Stimulated activated naive CD4-positive, alpha-beta T cell (primary cell): ENCODE measurements at places on chromosomes 7 and 10.
A peak's percentile ranks its signal among the peaks of the same experiment; 100 is the strongest.

- DNase-seq, result no peak
Measured at GRCh38 chr10:75492173-75492925, 60.9 kb downstream of the LRMDA start.

- DNase-seq, result no peak
Measured at GRCh38 chr7:141979568-141979967, 6.0 kb upstream of the TAS2R38 start.

DNA sequence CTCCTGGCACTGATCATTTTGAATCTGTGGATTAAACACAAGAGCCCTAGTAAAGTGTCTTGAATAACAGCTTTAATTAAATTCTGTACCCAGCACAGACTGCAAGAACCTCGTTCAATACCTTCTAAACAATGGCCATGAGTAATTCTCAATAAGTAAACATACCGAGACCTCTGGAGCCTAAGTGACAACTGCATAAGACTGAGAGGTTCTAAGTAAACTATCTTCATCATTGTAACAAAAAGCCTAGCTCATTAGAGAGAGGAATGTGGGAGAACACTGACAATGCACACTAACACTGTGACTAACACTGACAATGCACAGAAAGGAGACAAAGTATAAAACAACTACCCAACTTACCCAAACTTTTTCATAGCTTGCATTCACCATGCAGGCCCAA, 117.4 kb downstream of the ELAPOR2 start:
- DNase-seq, result no peak

GRCh38 chr7:17588730-17589129, 290.3 kb downstream of the AHR start:
- DNase-seq, result no peak

DNA sequence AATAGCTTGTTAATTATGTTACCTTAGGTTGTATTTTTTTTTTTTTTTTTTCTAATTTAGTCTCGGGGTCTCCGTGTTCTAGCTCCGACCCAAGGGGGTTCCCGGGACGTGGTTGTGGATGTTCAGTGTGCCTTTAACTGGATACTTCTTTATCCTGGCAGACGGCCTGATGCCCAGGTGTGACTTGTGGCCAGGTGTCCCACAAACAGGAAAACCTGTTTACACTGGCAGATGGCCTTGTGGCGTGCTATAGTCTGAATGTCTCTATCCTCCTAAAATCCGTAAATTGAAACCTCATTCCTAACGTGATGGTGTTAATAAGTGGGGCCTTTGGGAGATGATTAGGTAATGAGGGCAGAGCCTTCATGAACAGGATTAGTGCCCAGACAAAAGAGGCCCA, 546.4 kb upstream of the C7orf33 start:
- no peak for DNase-seq

- peak; percentile 19 for DNase-seq
Measured at GRCh38 chr10:9096288-9096687, 1041.8 kb downstream of the GATA3 start.

DNA sequence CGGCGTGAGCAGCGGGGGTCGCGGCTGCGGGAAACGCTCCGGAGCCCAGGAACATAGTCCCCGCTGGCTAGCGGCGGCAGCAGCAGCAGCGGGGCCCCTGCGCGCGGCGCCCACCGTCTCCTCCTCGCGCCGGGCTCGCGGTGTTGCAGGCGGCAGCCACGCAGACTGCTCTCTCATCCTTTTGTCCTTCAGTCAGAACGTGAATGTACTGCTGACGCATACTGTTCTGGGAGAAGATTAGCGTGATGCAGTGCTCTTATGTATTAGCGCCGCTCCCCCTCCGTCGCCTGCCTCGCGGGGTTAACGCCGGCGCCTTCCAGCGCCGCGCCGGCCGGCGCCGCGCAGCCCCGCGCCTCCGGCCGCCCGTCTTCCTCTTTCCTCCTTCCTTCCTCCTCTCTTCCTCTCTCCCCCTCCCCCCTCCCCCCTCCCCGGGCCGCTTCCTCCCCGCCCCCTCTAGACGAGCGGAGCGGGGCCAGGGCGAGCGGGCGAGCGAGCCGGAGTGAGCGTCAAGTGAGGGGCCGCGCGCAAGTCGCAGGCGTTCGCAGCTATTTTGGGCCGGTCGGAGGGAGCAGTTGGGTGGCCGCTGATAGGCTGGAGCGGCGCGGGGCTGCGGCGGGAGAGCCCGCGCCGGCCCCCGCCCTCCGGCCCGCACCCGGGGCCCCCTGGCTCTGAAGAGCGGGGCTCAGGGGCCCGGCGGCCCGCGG, 816 bp upstream of the LRRC4 start:
- peak; percentile 41 for DNase-seq

GRCh38 chr10:87733081-87733480, 73.4 kb downstream of the PAPSS2 start:
- DNase-seq, result no peak

DNA sequence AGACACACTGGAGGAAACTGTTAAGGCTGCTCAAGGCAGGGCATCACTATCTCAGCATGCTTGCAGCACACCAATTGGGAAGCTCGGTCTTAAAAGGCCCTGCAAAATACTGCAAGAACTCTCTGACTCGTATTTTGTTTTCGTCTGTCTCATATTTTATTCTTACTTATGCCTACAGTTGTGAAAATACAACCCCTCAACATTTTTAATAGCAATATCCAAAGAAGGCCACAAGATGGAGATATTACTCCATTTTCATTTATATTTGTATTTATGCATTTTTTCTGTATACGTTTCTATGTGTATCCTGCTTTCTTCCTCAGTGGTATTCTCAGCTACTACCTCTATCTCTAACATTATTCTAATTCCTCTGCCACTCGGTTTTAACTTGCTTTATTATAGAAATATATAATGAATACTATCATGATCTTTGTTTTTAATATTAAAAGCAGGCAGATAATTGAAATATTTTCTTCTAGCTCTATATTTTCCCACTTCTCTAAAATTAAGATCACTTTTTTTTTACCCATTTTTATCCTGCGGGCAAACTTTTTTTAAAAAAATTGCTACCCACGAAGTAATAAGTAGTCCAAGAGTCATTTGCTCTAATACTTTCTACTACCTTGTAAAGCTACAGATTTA, 10.0 kb downstream of the DNAJC1 start:
- DNase-seq, result peak; percentile 56

DNA sequence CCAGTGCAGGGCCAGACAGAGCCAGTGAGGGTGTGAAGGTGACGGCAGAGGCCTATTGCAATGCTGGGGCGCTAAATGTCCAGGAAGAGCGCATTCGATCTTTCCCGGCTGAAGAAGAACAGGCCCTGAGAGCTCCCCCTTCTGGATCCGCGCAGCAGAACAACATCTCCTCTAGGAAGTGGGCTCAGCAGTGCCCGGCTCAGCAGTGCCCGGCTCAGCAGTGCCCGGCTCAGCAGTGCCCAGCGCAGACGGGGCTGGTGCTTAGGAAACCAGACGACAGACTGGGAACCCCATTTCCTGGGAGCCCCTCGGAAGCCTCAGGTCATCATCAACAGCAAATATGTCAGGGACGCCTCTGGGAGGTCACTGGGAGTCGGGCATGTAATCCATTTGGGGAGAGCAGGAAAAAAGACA, 4.7 kb upstream of the NOS3 start:
- DNase-seq, result peak; percentile 36

- no peak for DNase-seq
Measured at GRCh38 chr7:66737667-66738066, 2.9 kb upstream of the RABGEF1 start.

DNA sequence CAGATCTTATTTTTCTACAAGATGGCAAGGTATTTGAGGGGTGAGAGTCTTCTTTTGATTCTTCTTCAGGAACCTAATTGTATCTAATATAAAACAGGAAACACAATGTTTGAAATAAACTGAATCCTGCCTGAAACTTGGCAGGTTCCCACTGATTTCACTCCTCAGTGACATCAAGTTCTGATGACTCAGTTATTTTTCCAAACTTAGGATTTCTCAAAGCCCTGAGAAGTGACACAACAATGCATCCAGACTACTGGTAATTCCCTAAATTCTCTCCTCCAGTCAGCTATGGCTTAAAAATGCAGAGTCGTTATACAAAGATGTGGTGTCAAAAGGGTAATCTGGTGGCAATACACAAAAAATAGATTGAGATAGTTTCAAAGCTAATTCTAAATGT, 80.9 kb downstream of the ABLIM1 start:
- DNase-seq, result no peak

DNA sequence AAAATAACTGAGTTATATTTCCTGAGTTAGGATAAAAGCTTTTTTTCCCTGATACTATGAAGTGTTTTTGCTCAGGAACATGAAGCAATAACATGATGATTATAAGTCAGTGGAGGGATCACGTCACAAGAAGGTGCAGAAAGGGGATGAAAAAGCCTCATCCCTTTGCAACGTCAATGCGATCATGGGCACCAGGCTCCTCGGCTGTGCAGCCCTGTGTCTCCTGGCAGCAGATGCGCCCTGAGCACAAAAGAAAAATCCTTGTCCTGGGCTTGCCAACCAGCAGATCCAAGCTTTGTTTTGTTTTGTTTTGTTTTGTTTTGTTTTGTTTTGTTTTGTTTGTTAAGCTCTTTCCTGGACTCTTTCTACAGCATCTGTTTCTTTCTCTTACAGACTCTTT, 103.5 kb upstream of the PRSS1 start:
- no peak for DNase-seq

GRCh38 chr7:33919449-33919848, 14.1 kb downstream of the BMPER start:
- no peak for DNase-seq

DNA sequence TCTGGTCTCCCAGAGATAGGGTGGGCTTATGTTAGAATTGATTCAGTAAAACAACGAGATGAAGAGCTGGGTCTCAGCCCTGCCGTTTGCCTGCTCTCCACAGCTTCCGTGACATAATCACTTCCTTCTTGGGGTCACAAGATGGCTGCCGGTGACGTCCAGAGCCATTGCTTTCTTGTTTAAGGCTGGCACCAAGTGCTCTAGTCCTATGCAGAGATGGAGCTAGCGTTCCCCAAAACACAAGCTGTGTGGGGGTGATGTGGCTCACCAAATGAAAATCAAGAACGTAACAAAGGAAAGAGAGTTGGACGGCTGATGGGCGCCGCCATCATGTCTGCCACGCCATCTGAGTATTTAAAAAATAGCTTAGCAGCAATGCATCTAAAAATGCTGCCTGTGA, 296.1 kb downstream of the CAMK1D start:
- no peak for DNase-seq

DNA sequence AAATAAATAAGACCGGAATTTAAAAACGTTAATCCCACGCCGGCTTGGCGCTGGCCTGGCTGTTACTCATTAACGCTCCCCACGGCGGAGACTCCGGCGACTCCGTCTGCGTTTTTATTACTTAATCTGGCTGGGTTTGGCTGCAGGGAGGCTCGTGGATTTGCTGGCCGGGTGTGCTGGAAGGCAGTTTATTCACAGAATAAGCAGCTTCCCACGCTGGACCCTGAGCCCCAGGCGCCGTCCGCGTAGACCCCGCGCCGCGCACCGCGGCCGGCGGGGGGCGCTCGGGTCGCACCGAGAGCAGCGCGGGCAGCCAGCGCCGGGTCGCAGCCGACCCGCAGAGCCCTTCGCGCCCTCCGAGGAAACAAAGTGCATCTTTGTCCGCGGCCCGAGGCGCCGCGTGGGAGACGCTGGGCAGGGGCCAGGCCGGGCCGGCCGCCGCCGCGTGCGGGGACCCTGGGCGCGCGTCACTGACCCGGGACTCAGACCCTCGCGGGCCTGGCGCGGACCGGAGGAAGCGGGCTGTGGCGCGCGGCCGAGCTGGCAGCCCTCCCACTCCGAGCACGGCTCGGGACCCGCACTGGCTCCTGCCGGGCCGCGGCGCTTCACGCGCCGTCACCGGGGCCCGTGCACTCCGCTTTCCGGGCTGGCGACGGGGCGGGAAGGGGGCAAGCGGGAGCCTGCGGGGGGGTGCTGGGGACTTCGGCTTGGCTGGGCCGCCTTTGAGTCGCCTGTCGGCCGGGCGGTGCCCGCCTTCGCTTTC, 587 bp upstream of the GRK5 start:
- DNase-seq, result peak; percentile 76

GRCh38 chr7:18315241-18315640, 180.3 kb upstream of the HDAC9 start:
- DNase-seq, result no peak

GRCh38 chr10:50467209-50467608, 156.5 kb downstream of the SGMS1 start:
- DNase-seq, result no peak

DNA sequence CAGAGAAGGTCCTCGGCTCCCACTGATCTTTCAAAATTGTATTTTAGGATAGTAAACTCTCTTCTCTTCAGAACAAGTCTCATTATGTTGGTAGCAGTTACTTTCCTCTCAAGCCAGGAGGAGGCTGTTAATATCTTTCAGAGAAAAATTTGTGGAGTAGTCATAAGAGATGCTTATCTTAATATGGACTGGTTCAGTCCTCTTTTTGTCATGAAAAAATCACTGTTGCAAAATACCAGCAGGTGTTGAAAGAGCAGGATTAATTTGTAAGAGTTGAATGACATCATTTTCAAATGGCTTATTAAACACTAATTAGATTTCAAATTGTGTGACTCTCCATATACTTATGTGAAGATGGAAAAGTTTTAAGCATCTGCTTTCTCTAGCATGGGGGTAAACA, 662.5 kb downstream of the POM121L12 start:
- no peak for DNase-seq

DNA sequence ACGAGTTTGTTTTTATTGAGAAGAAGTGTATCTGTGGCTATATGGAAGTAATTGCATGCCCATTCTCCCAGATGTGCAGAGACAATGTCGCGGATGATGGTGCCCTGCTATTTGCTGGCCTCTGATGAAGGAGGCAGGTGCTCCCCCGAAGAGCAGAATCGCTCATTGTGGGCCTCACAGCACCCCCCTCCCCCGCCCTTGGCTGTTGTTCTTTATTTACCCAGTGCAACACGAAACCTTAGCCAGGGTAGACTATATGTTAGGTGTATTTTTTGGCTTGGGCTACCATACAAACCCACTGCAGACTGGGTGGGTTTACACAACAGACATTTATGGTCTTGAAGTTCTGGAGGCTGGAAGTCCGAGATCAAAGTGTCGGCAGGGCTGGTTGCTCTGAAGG, 3.4 kb upstream of the ADCY1 start:
- DNase-seq, result no peak

DNA sequence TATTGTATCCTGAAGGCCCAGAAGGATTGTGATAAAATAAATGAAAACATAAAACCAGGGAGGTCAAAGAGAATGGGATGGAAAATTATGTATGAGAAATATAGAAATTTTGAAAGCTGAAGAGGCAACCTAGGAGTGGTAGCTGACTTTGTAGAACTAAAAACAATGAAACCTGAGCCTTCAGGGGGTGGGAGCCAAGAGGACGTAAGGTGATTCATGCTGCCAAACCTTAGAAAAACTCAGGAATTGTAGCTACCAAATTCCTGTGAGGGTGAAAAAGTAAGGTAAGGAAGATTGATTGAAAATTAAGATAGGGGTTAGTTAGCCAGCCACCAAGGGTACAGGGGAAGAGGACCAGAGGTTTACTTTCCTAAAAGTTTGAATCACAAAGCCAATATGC, 213.2 kb downstream of the KCND2 start:
- no peak for DNase-seq

GRCh38 chr7:118511146-118511545, 286.6 kb downstream of the ANKRD7 start:
- DNase-seq, result no peak

DNA sequence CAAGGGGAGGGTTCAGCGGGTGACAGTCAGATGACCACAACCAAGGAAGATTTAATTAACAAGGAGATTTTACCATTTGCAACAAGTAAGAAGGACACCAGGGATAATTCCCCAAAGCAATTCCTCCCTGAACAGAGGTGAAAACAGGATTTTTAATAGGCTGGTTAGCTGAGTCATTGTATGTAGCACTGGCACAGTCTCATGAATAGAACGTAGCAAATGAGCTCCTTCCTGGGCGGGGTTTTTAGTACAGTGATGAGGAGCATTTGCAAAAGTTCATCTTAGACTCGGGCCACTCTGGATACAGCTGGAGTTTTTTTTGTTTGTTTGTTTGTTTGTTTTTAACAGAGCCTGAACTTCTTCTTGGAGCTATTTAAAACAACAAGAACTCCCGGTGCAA, 39.0 kb downstream of the TAC1 start:
- no peak for DNase-seq
